ENCODE measurements at places on chromosomes 13 and 19.

- DNase-seq, result no peak
These were observed 99.7 kb downstream of the PCDH9 start for GRCh38 chr13:67130444-67130843.

DNA sequence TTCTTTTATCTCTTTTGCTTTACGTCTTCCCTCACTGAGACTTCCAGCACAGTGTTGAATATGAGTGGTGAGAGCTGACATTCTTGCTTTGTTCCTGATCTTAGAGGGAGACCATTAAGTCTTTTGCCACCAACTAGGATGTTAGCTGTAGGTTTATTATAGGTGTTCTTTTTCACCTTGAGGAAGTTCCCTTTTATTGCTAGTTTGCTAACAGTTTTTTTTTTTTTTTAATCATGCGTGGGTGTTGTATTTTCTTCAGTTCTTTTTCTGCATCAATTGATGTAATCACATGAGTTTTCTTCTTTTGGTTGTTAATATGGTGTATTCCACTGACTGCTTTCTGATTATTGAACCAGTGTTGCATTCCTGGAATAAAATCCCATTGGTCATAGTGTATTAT lies 21.1 kb downstream of the AP1M1 start:
- no peak for DNase-seq

GRCh38 chr13:102369302-102369701 lies 32.5 kb downstream of the FGF14 start:
- no peak for DNase-seq

DNA sequence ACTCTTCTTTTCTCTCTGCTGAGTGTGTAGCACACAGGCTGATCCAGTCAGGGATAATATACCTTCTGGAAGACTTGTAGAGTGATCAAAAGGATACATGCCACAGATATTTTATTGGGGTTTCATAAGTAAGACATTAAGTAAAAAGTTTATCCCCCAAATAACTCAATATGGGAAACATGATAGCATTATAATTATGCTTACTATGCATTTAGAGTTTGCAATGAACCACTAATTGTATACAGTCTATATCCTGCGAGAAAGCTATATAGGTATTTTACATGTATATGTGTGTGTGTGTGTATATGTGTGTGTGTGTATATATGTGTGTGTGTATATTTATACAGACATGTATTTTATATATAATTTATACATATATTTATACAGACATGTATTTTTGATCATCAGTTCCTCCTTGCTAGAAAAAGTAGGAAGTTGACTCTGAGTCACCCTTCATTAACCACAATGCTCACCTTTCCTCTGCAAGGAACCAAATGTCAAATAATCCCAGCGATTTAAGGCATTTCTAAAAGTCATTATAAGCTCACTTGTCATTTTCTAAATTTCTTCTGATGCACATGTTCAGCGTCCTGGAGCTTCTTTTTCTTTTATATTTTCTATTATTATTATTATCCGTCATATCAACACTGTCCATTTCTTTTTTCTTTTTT lies 312.5 kb upstream of the OBI1 start:
- DNase-seq, result no peak

- DNase-seq, result peak; percentile 60
These were observed 58.3 kb downstream of the GPALPP1 start for GRCh38 chr13:45047394-45048310.

GRCh38 chr13:22018076-22018835 lies 347.4 kb downstream of the FGF9 start:
- DNase-seq, result no peak

- DNase-seq, result no peak
These were observed 500 bp upstream of the IFI30 start for GRCh38 chr19:18173054-18173571.

DNA sequence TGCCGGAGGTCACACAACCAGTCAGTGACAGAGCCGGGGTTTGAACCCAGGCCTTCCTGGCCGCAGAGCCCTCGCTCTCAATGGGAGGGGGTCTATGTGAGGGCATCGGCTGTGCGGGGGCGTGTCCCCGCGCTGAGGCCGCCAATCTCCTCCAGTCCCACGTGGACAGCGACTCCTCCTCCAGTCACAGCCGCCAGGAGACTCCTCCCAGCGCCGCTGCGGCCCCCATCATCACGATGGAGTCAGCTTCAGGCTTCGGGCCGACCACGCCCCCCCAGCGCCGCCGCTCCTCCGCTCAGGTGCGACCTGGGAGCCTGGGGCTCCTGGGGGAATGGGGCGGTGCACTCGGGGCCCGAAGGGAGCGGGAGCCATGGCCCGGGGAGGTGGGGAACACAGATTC lies 6.0 kb downstream of the SPRED3 start:
- peak; percentile 66 for DNase-seq

- DNase-seq, result no peak
These were observed 92.9 kb upstream of the SGCG start for GRCh38 chr13:23087880-23088279.

GRCh38 chr19:34243876-34244578 lies 10.3 kb upstream of the GARRE1 start:
- no peak for DNase-seq

DNA sequence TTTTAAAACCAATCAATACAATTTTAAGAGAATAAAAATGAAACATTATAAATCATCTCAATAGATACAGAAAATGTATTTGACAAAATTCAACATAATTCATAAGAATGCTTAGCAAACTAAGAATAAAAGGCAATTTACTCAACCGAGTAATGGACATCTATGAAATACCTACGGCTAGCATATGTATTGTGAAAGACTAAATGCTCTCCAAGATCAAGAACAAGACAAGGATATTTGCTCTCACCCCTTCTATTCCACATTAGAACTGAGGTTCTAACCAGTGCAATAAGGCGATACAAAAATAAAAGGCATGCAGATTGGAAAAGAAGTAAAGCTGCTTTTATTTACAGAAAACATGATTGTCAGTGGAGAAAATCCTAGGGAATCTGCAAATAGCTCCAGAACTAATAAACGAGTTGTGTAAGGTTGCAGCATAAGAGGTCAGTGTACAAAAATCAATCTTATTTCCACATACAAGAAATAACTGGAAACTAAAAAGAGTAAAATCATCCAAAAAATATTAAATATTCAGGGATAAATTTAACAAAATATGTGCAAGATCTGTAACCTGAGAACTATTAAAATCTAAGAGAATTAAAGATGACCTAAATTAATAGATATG lies 16.4 kb downstream of the KATNAL1 start:
- DNase-seq, result no peak

GRCh38 chr13:48299591-48299990 lies 4.0 kb upstream of the RB1 start:
- DNase-seq, result no peak

DNA sequence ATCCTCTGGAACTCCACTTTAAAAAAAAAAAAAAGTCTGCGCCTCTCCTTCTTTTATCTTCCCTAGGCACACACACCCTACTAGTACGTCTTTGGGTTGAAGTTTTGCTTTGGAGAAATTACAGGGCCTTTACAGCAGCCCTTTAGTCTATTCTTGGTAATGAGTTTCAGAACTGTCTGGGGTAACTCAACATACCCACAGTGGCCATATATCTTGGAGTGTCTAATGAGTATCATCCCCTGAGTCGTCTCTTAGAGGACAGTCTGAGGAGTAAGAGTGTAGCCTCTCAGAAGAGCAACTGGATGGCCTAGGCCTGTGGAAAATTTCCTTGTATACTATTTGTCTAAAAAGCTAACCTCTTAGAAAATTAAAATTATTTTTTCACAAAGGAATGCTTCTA lies 6.1 kb upstream of the ZNF681 start:
- DNase-seq, result no peak

DNA sequence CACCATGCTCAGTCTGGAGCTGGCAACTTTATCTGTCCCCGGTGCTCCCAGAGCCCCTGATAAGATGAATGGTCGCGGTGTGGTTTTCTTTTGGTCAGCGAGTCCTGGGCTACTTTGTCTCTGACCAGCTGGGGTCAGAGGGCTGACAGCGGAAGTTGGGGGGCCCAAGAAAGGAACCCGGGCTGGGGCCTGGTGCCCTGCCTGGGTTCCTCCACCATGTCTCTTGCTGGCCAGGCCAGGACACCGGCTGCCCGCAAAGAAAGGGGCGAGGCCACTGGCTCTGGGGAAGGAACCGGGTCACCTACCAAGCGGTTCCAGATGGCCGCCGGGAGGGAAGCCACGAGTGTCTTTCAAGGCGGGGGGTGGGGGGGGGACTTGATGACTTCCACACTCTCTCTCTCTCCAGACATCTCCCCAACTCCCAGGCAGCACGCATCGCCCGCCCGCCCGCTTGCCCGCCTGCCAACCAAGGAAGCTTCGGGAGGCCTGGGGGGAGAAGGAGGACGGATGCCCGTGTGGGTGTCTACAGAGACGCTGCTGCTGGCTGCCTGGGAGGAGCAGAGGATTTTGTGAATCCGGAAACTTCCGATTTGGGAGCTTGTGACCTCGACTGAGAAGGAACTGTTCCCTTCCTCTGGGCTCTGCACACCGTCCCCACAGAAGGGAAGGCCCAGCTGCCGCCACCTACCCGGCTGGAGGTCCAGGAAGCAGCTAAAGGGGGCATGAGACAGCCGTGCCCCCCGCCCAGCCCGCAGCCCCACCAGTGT lies 1.1 kb downstream of the PIP5K1C start:
- DNase-seq, result no peak

GRCh38 chr19:38135150-38135998 lies 88.6 kb downstream of the DPF1 start:
- no peak for DNase-seq

GRCh38 chr19:19420570-19421298 lies 15.3 kb downstream of the GATAD2A start:
- no peak for DNase-seq
